ENCODE measurements at places on chromosomes 6 and 20.

- DNase-seq, result no peak
These were observed 49.7 kb downstream of the PTPRA start for GRCh38 chr20:2922957-2923356.

GRCh38 chr20:32536851-32537656 is 48.1 kb downstream of the NOL4L start:
- DNase-seq, result no peak

- DNase-seq, result peak; percentile 34
These were observed 59.5 kb downstream of the TRIM38 start for GRCh38 chr6:26022132-26022472.

DNA sequence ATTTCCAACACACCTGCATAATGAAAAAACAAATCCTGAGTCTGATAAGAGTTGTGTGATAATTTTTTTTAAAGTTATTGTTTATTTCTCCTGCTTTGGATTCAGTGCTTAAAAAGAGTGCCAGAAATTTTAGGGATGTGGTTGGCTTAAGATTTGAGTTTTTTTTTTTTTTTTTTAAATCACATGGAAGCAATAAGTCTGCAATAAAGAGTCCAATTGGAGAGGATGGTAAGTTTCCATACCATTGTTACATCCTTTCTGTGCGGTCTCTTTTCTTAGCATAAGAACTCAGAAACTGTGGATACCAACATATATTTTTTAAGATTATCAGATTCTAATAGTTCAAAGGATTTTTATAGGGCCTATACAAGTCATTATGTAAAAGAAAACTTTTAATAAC is 171.0 kb downstream of the BCKDHB start:
- DNase-seq, result no peak

GRCh38 chr6:125014661-125014957 is 52.4 kb downstream of the RNF217 start:
- DNase-seq, result no peak

DNA sequence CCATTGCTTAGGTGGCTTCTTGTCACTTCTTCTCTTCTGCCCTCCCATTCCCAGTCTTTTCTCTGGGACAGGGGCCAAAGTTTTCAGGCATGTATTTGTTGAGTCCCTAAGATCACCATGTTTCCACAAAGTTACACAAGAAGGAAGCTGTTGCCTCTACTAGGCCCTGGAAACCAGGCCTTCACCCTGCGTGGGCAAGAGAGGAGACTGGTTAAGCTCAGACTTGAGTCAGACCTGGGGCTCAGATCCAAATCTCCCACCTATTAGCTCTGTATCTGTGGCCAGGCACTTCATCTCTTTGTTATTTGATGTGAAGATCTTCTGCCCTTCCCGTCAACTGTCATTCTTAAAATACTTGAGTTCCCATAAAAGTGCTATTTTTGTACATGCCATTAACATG is 154.6 kb downstream of the SASH1 start:
- no peak for DNase-seq

DNA sequence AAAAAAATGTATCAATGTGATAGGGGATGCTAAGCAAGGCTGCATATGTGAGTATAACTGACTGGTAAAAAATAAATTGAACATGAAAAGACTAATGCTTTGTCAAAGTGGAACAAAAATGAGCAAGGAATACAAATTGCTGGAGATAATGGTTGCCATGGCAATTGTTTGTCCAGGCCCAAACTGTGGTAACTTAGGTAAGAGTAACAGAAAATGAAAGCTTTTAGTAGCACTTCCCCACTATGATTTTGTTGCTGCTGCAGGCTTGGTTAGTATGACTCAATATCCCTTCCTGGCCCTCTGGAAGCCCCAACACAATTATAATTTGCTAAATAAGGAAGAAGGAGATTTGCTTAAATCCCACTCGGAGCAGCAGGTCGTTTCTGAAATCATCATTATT is 577.1 kb downstream of the DOK5 start:
- DNase-seq, result no peak

- DNase-seq, result no peak
These were observed 95.9 kb upstream of the ADGRF1 start for GRCh38 chr6:47138046-47138445.

DNA sequence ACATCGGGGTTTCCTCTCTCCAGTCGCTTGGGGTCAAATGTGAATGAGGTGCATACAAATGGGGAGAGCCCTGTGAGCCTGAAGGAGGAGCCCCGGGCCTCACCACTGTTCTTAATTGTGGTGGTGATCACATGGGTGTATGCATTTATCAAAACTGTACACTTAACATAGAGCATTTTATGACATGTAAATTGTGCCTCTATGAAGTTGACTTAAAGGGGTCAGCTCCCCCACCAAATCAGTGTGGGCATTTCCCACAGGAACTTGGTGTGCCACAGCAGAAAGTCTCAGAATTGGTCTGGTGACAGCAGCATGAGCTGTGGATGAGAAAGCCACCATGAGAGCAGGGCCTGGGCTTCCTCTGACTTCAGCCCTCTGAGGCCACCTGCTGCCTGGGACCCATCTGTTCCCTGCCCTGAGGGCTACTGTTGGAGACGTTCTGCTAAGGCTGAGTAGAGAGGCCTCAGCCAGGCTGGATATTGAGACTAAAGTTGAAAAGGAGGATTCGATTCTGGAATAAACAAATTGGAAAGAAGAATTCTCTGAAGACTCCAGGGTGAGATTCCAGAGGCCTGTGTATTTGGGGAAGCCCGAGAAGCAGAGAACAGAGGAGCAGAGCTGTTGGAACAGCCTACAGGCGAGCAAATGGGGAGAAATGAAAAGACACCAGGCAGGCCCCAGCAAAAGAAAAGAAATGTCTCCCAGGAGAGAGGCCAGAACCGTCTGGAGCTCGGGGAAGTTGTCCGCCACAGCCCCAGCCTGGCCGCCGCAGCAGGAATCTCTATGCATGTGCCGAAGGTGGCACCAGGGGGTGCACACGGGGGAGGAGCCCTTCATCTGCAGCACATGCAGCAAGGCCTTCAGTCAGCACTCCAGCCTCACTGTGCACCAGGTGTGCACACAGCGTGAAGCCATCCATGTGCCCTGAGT is 37.6 kb upstream of the XRN2 start:
- no peak for DNase-seq

GRCh38 chr6:33114406-33114805 is 38.6 kb downstream of the HLA-DPB1 start:
- peak; percentile 40 for DNase-seq

- DNase-seq, result no peak
These were observed 1138.9 kb upstream of the ADGRB3 start for GRCh38 chr6:67496191-67496590.

Measured in SIG-M5 (cell line).